ENCODE measurements at places on chromosomes 16 and 17.
A peak's percentile ranks its signal among the peaks of the same experiment; 100 is the strongest.

GRCh38 chr16:50624449-50624970 is 56.6 kb downstream of the SNX20 start:
- DNase-seq: no peak

- DNase-seq: peak; percentile 25
Observed at GRCh38 chr16:50742576-50743200, 802 bp downstream of the CYLD start.

DNA sequence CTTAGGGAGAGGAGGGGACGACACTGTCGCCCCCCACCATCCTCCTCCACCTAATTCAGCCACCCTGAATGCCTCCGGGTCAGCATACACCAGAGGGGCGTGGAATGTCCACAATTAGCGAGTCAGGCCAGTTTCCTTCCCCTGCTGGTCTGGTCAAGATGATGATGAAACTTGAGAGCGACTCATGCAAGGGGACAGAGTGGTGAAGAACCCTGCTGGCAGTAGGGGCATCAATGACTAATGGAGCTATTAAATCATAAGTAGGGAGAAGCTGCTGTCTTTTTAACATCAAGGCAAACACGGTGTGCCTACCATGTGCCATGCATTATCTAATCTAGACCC is 7.2 kb downstream of the SPACA3 start:
- DNase-seq: no peak

DNA sequence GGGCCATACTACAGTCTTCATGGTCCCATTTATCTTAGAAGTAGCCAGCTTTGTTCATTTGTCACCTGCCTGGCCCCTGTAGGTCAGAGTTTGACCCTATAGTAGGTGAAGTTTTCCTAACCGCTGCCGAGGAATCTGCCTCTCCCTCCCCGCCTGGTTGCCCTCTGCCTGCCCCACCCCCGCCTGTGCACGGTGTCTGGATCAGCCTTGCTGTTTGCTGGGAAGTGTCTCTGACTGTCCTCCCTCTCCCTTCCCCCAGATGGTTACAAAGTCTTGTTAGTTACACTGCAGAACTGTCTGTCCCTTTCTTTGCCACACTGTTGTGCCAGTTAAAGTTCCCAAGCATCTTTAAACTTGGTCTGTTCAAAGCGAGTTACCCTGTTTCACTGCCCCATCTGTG is 5.7 kb downstream of the UBFD1 start:
- no peak for DNase-seq

- DNase-seq: no peak
Observed at GRCh38 chr16:14373896-14374295, 256.2 kb downstream of the PARN start.

DNA sequence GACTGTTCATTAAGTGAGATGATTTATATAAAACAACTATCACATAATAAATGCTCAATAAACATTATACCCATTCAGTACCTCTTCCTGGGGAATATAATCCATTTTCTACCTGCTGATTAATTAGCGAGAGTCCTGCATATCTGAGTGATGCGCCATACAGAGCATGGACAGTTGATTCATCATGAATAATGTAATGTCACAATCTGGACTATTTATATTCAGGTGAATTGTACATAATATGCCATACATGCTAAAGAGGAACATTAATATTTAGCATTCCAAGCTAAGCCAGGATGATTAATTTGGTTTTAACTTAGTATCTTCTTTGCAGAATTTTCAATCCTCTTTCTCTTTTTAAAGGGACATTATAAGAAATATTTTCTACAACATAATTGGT is 362.0 kb upstream of the XYLT1 start:
- no peak for DNase-seq

GRCh38 chr17:62866471-62866870 is 58.4 kb upstream of the MARCHF10 start:
- no peak for DNase-seq

DNA sequence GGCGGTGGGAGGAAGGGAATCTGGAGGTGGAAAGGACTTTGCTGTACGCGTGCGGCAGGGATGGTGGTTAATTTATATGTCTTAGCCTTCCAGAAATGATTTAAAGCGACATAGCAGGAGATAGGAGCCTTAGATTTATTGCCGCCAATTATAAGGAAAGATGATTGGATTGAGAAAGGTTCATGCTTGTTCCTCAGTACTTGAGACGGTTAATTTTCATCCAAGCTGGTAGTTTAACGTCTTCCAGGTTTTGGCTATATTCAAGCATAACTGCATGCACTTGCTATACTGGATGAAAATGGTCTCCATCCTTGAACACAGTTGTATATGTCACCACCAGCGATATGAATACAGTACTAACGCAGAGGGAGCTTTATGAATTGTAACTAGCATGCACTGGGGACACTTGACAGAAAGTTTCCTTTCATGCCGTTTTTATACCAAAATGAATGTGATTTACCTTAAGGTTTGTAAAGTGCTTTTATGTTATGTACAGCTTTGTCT is 610 bp upstream of the PEX12 start:
- no peak for DNase-seq

DNA sequence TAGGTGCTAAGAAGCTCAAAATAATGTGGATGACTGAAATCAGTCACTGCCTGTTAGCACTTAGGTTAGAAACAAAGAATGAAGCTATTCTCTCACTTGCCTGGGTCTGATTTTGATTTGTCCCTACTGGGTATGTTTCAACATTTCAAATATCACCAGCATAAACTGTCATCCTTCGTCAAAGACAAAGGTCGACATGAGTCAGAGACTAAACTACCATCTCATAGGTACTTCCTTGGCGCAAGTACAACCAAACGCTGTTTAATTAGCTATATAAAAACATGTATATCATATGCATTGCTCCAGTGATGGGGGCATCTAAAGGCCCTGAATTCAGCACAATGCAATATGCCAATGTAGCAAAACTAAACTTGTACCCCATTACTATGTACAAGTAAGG is 4.0 kb downstream of the AKTIP start:
- no peak for DNase-seq

- DNase-seq: no peak
Observed at GRCh38 chr17:50538549-50539410, 6.2 kb downstream of the EPN3 start.

DNA sequence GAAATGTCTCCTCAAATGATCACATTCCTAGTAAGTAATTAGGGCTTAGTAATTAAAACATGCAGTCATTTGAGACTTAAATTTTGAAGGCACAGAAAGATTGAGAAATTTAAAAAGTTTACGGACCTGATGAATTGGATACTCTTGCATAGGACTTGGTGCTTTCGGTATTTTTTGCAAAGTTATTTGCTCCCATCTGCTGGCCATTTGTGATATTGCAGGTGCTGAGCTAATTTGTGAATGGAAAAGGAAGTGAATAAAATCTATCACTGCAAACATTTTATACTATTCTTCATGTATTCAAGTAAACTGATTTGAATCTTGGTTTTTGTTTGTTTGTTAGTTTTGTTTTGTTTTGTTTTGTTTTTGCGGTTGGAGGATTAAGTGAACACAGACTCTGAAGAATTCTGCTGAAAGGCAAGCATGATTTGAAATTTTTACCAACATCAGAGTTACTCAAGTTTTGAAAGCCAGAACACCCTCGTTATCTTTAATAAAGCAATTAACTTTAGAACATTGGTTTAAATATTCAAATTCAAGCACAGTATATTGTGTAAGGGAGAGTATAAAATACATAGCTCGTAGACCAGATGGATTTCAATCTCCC is 689.5 kb upstream of the RBFOX1 start:
- peak; percentile 15 for DNase-seq

- DNase-seq: no peak
Observed at GRCh38 chr17:6355196-6355595, 79.7 kb downstream of the AIPL1 start.

GRCh38 chr17:72812823-72813222 is 279.7 kb downstream of the SLC39A11 start:
- no peak for DNase-seq

GRCh38 chr17:19384723-19385391 is 2.1 kb downstream of the MFAP4 start:
- DNase-seq: no peak

DNA sequence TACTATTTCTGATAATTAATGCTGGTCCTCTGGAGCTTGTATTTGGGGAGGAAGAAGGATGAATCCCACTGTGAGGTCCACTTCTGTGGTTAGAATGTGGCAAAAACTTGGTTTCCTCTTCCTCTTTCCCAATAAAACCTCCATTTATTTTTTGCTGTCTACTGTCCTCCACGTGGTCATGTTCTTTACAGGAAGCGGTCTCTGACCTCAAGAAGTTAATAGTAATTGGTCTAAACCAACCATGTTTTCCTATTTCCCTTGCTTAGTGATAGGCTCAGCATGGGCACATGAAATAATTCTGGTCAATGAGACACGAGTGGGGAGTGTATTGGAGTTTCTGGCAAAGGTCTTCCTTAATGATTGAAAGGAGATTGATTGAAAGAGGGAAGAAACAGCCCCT is 33.9 kb downstream of the CHP2 start:
- no peak for DNase-seq

GRCh38 chr17:72795941-72796340 is 296.5 kb downstream of the SLC39A11 start:
- no peak for DNase-seq

DNA sequence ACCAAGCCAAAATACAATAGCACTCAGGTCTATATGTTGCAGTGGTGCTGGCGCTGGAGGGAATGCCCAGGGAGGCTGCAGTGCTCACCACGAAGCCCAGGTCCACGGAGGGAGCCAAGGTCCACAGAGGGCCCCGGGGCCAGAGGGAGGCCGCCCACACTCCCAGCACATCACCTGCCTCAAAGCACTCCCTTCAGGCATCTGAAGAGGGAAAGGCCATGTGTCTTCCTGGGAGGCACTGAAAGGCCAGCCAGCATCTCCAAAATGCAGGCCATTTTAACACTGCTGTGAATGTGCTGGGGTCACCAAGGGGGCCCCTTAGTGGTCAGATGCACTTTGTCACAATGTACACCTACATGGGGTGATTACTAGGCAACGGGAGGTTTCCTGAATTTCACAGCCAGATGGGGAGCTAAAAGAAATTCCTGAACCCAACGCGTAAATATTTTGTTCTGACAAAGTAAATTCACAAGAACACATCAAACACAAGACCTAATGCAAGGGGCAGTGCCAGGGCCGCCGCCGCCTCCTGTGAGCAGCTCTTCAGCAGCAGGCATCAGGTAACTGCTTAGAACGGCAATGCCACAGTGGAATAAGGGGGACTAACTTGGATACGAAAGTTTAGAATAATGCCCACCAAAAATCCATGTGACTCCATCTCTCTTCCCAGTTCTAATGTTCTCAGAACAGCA is 42.8 kb downstream of the USP22 start:
- no peak for DNase-seq

DNA sequence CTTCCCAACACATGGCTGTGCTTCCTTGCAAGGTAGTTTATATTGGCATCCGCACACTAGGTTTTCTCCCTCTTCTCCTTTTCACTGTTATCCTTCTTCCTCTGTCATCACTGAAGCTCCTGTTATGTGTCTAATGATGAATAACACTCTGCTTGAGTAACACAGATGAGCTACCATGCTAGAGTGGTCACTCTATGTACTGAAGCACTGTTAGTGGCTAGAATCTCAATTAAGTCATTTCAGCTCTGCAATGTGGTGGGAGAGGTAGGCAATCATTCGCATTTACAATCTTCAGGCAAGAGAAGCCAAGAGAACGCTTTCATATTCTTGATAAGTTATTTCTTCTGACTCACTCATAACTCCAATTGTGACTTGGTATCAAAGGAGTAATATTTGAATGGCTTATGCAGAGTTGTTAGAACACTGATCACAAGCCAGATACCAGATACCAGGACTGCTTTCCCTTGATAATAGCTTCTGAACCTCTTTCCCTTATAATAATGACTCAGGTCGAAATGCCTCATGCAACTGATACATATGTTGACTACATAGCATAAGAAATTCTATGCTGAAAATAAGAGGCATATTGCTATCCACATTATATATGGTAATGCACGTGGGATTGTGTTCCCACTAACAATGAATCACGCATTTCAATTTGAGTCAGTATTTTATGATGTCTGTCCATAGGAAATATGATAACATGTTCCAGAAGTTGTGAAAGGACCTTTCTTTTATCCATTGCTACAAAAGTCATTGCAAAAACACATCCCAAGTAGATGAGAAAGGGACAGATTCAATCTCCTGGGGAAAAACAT is 158.0 kb upstream of the HS3ST3A1 start:
- no peak for DNase-seq

DNA sequence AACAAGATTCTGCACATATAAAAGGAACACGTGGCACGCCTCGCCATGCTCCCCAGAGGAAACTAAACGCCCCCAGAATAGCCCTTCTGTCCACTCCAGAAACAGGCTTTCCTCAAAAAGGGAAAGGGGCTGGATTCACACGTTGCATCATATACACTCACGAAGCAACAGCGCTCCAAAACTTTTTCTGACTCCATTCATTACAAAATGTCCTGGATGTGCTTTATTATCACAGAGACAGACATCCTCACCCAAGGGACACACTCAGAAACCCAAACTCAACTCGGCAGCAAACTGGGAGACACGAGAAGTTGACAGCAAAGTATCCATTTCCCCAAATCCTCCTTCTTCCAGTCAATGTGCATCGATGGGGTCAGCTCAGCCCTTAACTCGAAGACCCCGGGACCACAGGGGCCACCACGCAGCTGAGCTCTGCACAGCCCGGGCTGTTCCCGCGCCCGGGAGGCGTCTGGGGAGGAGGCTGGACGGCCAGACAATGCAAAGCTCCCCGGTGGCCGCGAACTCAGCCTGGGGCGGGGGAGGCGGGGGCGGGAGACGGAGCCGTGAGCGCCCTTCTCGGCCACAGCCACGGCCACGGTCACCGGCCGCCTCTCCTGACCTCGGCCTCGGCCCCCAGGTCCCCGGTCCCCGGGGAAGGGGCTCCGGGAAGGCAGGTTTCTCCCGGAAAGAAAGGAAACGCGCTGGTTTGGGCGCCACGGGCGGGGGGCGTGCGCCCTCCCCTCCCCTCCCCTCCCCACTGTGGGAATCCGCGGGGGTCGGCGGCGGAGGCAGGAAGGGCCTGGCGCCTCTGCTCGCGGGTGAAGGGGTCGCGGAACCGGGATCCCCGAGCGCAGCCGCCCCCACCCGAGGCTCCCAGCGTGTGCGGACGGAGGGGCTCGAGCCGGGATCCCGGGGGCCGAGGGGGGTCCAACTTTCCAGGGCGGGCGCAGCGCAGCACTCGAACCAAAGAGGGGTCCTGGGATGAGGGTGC is 1.2 kb downstream of the NXN start:
- DNase-seq: peak; percentile 46
